Activated T-helper 1 cell treated with anti-CD3 and anti-CD28 coated beads, Interleukin-2, amount 50 U/mL, for 16 hours (primary cell): ENCODE measurements at places on chromosomes 16 and 17.

DNA sequence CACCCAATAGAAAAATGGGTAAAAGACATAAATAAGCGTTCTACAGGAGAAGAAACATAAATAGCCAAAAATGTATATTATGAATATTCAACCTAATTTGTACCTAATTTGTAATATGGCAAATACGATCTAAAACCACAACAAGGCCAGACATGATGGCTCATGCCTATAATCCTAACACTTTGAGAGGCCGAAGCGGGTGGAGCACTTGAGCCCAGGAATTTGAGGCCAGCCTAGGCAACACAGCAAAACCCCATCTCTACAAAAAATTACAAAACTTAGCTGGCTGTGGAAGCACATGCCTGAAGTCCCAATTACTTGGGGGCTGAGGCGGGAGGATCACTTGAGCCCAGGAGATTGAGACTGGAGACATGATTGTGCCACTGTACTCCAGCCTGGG, 30.1 kb downstream of the CRLF3 start:
- DNase-seq: no peak

GRCh38 chr16:56861092-56861610, 3.9 kb upstream of the SLC12A3 start:
- DNase-seq: no peak

GRCh38 chr17:69516225-69516624, 101.7 kb downstream of the MAP2K6 start:
- DNase-seq: no peak

DNA sequence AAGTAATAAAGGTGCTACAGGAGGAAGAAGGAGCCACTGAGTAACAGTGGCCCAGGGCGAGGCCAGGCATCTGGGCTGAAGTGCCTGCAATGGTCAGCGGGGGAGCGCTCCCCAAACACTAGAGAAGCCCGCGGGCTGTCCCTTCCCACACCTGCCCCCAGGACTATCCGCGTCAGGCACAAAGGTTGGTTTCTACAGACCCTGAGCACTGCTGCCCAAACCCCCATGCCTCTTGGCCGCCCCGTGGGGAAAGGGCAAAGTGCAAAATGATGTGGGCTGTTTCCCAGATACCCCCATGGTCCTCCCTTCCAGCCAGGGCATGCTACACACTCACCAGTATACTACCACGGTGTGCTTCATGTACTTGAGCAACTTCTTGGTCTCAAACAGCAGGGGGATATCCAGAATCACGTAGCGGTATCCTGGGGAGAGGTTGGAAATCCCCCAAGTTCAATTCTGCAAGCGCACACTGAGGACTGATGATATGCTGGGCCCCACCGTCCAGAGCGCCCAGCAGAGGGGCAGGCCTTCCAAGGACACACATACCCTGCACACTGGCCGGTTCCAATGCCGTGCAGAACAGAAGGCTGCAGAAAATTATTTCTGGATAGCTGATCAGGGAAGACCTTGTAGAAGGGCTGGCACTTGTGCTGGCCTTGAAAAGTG, 21.5 kb downstream of the DCAKD start:
- DNase-seq: no peak

- DNase-seq: peak; percentile 57
Observed at GRCh38 chr16:56657555-56658326, at the start of gene MT1F. Gene MT1F, plus strand, starts transcription at chr16:56657959. Its CDS starts 100 bp downstream, at chr16:56658059.

DNA sequence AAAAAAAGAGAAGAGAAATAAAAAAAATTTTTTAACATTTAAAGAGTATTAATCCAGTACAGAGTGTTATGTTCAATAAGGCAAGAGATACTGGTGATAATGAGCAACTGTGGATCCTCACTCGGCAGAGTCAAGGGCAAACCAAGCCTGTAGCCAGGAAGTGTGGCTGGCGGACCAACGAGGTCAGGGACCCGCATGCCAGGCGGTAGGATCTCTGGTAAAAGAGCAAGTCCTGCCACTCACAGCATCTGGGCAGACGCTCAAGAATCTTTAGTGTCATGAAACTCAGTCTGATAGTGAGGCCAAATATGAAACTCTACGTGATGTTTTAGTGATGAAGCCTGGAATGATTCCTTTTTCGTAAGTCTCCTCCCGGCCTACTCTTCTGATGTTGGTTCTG, 8.3 kb upstream of the GEMIN4 start:
- no peak for DNase-seq

- DNase-seq: no peak
Observed at GRCh38 chr16:61900482-61900881, 135.8 kb downstream of the CDH8 start.

GRCh38 chr17:45914047-45914717, 19.8 kb downstream of the MAPT start:
- DNase-seq: no peak

GRCh38 chr17:78105101-78105500, 23.5 kb downstream of the TMC6 start:
- DNase-seq: no peak

GRCh38 chr17:57142925-57143324, 57.9 kb downstream of the AKAP1 start:
- DNase-seq: no peak

GRCh38 chr16:17313793-17314547, 156.8 kb downstream of the XYLT1 start:
- DNase-seq: no peak

GRCh38 chr17:82964851-82965341, 114.5 kb upstream of the METRNL start:
- no peak for DNase-seq

- DNase-seq: no peak
Observed at GRCh38 chr16:11302977-11303376, 21.8 kb upstream of the PRM1 start.

GRCh38 chr16:89593841-89594240, 18.3 kb downstream of the CPNE7 start:
- no peak for DNase-seq

DNA sequence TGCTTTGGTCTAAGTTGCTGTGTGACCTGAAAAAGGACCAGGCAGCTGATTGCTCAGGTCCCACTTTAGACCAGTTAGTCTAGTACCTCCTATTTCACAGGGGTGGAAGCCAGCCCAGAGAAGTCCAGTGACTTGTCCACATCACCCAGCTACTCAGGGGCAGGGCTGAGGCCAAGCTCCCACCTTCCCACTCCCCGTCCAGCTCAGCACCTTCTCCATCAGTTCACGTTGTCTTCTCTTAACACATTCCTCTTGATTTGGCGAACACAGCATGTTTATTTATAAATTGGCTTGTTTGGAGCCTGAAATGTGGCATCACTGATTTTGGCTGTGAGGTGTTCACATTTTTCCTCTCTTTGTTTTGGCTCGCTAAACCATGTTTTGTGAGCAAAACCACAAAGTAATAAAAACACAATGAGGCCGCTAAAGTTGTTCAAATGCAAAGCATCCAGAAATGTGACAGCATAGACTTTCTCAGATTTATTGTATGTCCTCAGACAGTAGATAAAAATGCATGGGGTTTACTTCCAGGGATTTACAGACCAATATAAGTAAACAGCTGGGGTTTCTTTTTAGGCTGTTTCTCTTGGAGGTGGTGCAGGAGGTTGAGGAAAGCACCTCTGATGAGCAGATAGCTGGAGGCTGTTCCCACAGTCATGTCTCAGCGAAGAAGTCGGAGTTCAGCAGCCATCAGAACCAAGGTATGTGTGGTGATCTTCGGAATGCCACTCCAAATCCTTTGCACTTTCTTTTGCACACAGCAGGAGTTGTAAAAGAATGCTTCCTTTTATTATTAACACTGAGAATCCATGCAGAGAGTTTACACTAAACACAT, 88.4 kb downstream of the PLXDC1 start:
- DNase-seq: no peak

GRCh38 chr16:66204756-66205155, 161.7 kb upstream of the CDH5 start:
- no peak for DNase-seq

DNA sequence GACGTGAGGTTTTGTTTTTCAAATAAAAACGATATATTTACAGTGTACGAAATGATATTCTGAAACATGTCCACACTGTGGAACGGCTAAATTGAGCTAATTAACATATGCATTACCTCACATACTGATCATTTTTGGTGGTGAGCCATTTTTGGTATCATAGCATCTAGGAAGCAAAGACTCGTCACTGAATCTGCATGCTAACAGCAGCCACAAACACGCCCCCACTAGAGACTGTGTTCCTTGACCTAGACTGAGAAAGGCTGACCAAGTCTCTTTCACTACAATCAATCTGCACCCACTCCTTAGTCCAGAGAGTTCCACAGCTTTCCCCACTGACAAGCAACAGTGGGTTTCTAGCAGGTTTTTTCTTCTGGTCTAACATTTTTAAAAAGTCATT, 29.5 kb downstream of the NPLOC4 start:
- DNase-seq: no peak

DNA sequence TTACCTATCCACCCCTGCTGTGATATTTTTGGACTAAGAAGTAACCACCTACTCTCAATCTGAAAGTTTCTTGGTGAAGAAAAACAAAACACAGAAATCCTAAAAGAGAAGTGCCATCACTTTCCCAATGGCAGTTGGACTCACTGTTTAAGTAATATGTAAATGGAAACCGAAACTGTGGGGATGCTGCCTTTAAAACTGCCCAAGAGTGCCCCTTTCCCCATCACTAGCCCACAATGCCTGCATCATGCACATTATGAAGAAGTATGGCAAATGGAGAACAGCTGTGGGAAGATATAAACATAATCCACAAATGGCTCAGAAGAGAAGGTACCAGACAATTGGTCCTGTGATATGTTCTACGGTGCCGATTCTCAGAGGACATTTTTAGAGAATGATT, 33.5 kb upstream of the SLC6A2 start:
- DNase-seq: no peak

DNA sequence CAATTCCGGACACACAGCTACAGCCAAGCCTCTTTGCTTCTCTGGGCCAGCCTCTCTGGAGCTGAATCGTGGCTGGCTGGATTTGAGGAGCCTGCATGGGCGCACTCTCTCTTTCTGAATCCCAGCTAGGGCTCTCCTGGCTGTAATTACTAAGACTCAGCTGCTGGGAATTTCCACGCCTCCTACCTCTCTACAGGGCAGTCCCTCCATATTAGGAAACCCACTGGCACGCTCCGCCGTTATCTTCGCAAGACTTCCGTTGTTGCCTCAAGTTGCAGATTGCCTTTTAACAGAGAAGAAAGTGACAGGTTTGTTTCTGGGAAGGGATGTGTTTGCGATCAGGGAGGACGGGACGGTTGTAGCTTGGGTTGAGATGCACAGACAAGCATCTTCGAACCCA, 188.4 kb upstream of the NLRP1 start:
- DNase-seq: no peak

DNA sequence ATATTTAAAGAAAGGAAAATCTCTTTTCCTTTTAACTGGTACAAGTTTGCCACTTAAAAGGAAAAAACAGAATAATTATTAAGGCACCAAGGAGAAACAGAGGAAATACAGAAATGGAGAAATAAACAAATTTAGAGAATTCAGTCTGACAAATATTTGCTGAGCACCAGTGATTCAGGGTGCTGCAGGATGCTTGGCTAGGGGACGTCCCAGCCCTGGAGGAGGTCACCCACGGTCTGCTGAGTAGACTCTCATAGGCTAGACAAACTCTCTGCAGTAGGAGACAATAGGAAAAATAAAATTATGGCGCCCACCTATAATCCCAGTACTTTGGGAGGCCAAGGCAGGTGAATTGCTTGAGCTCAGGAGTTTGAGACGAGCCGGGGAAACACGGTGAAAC, 15.9 kb downstream of the C1QTNF1 start:
- DNase-seq: no peak

- no peak for DNase-seq
Observed at GRCh38 chr17:57761887-57762286, 16.8 kb upstream of the CCDC182 start.

- DNase-seq: no peak
Observed at GRCh38 chr17:10052106-10052813, 146.1 kb downstream of the GAS7 start.

DNA sequence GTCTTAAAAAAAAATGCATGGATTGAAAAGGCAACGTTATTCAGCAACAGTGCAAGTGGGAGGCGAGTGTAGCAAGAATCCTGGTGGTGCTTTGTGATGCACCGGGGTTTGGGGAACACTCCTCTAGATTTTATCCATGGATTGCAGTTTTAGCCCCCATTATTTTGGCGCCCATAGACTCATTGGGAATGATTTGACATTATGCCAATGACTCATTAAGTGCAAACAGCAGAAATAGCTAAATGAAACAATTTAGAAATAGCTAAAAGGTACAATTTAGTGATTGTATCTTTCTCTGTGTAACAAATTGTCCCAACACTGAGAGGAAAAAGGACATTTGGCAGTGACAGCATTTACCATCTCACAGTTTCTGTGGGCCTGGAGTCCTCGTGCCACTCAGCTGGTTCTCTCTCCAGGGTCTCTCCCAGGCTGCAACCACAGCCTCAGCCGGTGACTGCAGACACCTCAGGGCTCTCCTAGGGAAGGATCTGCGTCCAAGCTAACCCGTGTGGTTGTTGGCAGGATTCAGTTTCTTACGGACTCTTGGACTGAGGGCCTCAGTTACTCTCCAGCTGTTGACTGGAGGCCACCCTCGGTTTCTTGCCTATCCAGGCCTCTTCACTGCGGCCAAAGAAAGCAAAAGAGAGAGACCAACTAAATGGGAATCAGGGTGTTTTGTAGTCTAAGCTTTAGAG, 398.7 kb downstream of the SNX29 start:
- DNase-seq: no peak

DNA sequence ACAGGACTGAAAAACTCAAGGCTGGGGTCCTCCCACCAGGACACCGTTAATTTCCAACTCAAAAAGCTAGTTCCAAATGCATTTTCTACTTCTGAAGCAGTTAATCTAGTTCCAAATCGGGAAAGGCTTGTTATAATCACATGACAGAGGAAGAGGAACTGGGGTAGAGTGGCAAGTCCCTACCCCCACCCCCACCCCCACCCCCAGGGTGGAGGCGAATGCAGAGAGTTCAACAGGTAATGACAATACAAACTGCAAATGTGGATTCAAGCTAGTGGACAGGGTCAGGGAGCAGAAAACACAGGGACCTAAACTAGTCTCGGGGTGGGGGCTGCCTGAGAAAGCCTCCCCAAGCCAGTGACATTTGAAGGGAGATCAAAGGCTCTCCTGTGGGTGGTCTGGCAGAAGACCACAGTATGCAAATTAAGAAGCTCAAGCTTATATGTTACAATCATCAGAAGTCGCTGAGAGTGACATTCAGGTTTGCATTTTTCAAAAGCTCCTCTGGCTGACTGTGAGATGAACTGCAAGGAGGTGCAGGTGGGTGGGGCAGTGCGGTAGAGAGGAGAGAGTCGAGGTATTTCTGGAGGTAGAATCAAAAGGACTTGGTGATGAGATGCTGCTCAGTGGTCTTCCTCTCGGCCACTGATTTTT, 56.4 kb upstream of the SLC25A19 start:
- DNase-seq: no peak

- DNase-seq: no peak
Observed at GRCh38 chr17:41680426-41681040, 8.2 kb upstream of the EIF1 start.
